ENCODE measurements at places on chromosomes 3 and 15.
A peak's percentile ranks its signal among the peaks of the same experiment; 100 is the strongest.

DNA sequence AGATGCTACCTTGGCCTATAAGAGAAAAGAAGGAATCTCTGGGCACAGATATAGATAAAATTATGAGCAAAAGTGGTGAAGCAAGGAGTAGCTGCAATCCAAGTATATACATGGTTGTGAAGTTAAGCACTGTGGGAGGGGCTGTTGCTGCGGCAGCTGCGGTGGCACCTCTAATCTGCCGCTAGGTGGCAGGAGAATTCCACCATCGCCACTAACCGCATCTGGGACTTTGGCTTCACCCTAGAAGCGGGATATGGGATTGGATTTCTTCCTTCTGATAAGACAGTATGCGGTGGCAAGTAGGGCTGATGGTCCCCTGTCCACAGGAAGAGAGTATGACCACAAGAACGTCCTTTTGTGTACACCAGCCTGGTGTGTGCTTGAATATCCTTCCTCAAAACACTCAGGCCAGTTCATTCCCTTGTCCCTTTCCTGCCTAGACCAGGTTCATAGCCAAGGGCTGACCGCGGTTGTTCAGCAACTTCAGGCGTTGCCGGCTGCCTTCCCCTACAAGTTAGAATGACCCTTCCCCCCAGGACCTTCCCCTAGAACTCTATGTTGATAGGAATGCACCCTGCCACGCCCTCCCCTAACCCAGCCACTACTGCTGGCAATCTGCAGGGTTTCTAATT is 5.1 kb downstream of the MAGEL2 start:
- peak; percentile 9 for DNase-seq

GRCh38 chr3:13085081-13085845 is 12.0 kb upstream of the IQSEC1 start:
- no peak for DNase-seq

DNA sequence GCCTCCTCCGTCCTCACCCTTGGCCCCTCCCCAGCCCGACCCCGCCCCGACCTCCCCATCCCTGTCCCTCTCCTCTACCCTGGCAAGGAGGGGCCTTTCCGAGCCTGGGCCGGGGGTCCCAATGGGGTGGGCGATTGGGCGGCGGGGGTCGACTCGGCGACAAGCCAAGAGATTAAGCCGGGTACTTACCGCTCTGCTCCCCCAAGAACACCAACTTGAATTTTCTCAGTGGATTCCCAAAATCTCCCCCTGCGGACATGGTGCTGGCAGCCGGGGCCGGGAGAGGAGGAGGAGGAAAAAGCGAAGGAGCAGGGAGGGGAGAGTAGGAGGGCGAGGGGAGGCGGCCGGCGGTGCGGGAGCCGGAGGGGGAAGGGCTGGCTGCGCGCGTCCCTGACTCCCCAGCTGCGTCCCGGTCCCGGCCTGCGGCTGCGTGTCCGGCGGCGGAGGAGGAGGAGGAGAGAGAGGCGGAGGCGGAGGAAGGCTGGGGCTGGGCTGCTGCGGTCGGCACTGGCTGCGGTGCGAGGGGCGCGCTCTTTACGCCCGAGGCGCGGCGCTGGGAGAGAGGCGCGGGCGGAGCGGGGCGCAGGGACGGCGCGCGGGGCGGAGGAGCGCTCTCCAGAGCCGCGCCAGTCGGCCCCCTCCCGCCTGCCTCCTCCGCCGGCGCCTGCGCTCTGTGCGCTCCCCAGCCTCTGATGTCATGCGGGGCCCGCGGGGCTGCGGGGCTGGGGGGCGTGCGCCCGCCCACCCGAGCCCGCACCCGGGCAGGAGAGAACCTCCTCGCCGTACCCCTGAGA is at the start of gene RAB6B:
RAB6B (minus strand) TSS at position 675 of the 794 bp plus-strand sequence; CDS start at position 259, 416 bp downstream.
- peak; percentile 11 for DNase-seq

DNA sequence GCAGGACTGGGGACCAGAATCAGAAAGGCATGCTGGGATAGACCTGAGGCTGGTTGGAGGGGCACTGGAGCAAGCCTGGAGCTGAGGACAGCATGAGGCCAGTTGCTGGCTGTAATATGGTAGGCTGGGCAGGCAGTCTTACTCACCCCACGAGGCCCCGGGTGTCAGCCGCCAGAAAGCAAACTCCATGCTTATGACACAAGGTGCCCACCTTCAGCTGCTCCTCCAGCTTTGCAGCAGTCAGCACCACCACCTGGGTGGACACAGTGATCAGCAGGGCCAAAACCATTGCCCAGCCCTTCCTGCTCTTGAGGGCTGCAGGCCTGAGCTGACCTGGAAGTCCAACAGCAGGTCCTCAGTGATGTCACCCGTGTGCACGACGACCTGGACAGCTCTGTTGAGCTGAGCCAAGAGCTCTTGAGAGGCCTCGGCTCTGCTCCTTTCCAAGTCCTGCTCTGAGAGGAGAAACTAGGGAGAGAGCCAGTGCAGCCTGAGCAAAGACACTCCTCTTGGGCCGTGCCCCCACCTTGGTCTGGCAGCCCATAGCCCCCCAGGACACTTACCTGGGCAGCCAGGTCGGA is 747 bp downstream of the UBA7 start:
- no peak for DNase-seq

DNA sequence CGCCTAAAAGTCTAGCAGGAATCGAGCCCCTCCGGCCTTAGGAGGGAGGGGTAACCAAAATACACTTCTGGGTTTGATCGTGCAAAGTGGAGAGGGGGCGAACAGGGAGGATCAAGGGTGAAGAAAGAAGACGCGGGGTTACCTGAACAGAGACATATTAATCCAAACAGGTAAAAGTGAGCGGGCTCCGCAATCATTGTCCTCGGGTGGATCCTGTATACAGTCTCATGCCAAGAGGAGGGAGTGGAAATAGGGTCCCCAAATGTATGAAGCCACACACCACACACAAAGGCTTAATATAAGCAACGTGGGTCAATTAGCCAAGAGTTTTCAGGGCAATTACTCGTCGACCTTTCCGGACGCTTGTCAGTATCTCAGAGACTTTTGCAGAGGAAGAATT is 749.5 kb downstream of the ROBO1 start:
- no peak for DNase-seq

- no peak for DNase-seq
These were observed 57.5 kb downstream of the USF3 start for GRCh38 chr3:113638910-113639309.

DNA sequence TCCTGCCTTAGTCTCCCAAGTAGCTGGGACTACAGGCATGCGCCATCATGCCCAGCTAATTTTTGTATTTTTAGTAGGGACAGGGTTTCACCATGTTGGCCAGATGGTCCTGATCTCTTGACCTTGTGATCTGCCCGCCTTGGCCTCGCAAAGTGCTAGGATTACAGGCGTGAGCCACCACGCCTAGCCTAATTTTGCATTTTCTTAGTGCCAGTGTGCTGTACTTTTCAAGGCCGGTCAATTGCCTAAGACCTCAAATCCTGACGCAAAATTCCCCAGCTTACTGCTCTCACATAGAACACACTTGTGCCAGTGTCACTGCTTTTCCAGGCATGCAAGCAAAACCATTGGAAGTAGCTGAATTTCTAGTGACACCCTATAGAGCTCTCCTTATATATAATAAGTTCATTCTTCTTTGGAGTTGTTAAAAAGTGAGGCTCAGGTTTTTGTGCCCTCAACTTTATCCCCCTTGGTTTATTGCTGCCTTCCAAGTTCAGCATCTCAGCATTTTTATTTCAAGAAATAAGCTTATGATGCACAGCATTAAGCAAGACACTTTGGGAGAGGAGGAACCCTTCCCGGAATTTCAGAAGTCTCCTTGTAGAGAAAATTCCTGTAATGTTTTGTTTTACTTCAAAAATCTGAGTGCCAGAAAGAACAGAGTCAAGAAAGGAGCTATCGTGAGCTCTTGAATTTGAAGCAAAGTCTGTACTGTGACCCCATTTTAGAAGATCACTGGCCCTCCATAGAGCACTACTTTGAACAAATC is 93.2 kb downstream of the FILIP1L start:
- no peak for DNase-seq

- no peak for DNase-seq
These were observed 483.2 kb downstream of the TBL1XR1 start for GRCh38 chr3:176714034-176714433.

- DNase-seq = no peak
These were observed 19.4 kb downstream of the CDV3 start for GRCh38 chr3:133592843-133593242.

- DNase-seq = no peak
These were observed 11.7 kb upstream of the CCK start for GRCh38 chr3:42277676-42278075.

DNA sequence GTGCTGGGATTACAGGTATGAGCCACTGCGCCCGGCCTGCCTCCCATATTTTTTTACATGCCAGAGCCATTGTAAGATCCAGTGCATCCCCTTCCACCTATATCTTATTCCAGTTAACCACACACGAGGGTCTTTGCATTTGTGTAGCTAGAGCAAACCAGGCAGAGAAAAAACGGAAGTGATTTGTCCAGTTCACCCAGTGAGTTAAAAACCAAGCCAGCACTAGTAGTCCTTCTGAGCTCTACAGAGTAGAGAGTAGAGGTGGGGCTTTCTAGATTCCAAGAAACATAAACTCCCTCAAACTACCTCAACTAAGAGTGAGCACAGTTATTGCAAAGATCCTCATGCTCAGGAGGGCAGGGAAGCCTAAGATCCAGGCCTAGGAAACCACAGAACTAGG is 34.7 kb downstream of the TMEM158 start:
- DNase-seq = no peak

- DNase-seq = no peak
These were observed 415.7 kb upstream of the THBS1 start for GRCh38 chr15:39165020-39165706.

DNA sequence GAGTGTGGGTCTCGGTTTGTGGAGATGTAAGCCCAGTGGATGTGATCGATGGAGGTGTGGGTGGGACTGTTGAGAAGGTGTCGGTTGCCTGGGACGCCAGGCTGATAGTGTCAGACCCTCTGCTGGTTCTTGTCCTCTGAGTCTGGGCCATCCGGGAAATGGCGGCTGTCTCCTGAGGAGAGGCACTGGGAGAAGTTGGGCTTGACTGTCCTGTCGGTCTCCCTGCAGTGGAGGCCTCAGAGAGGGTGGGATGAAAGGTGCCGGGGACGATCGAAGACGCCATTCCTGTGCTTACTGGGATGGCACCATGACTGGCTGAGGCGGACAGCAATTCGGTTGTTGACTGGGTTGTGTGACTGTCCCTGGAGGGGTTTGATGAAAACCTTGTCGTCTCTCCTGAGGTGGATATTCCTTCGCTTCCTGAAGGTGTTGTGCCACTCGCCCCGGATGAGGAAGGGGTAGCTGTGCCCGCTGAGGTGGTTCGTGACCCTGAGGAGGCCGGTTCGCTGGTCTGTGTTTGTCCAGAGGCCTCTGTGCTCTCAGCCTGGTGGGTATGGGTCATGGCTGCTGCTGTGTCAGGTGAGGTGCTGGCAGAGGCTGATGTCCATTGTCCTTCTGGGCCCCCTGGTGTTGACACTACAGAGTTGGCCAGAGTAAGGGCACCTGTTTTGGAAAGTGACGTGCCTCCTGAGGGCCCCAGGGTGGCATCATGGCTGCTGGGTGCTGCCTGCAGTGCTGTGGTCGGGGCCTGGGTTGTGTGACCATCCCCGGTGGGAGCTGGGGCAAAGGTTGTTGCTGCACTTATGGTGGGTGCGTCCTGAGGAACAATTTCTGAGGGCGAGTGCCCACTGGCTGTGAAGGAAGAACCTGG is 22.8 kb downstream of the MUC4 start:
- DNase-seq = no peak

GRCh38 chr3:86815880-86816279 is 175.1 kb downstream of the VGLL3 start:
- no peak for DNase-seq

DNA sequence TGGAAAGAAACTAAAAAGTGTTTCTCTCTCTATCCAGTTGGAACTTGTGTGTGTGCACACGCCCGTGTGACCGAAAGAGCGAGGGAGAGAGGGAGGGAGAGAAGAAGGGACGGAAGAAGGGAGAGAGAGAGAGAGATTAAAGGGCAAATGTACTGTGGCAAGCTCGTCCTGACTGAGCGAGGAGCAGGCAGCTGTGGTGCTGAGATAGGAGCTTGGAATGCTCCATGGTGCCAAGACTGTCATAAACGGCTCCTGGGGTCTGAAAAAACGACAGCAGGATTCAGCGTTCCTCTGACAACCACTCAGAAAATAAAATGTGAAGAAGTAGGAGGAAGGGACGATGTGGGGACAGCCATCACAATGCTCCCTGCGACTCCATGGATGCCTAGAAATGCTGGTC is 276.0 kb downstream of the SV2B start:
- no peak for DNase-seq
